Stimulated activated memory B cell treated with anti-CD40 and anti-IgM and Interleukin-4, amounts not matched to agents 10 μg/mL and 1 μg/mL and 100 μg/mL, for 72 hours (primary cell): ENCODE measurements at places on chromosomes 6 and 20.

DNA sequence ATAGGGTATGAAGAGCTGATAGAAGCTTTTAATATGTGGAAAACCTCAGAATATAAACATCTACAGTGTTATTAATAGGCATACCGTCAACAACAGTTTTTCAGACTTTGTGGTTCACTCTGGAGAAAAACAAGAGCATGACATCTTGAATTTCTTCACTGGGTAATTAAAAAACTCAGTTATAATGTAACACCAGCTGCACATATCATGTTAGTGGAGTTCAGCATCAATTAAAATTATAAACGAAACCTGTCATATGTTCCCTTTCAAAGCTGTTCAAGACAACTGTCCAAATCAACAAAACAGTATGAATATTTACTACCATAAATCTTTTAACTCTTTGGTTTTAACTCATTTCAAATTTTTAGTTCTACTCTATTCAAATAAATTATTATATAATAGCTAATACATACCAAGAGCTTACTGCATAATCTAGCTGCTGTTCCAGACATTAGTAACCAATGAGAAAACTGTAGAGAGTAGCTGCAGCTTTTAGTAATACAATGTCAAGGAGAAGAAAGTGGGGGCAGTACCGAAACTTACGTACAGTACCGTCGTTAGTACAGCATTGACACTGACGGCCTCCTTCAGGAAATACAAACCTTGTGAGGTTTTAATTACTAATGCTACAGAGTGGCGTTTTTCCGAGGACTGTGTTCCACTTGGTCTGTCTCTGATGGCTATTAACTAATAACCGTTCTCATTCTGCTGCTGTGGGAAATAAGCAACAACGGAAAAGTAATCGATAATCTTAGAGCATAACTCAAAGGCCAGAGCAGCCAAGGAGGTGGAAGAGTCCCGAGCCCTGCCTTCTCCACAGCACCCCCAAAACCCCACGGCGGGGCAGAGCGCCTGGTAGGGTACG is 532 bp upstream of the PM20D2 start:
- H3K4me3 ChIP-seq = peak overlapping the region; percentile 95
- peak overlapping the region; percentile 95 for H3K27ac ChIP-seq
- H3K27me3 ChIP-seq = no peaks in the 10 kb centered on the region
- peaks cover 35% of the 10 kb centered on the region for H3K4me1 ChIP-seq
- H3K36me3 ChIP-seq = peaks cover 11% of the 10 kb centered on the region

GRCh38 chr6:139765825-139766285 is 391.4 kb upstream of the CITED2 start:
- no peaks in the 10 kb centered on the region for H3K27me3 ChIP-seq
- H3K36me3 ChIP-seq = no peaks in the 10 kb centered on the region
- H3K27ac ChIP-seq = peak overlapping the region; percentile 68
- H3K4me3 ChIP-seq = no peak overlapping the region
- peaks cover 23% of the 10 kb centered on the region for H3K4me1 ChIP-seq

DNA sequence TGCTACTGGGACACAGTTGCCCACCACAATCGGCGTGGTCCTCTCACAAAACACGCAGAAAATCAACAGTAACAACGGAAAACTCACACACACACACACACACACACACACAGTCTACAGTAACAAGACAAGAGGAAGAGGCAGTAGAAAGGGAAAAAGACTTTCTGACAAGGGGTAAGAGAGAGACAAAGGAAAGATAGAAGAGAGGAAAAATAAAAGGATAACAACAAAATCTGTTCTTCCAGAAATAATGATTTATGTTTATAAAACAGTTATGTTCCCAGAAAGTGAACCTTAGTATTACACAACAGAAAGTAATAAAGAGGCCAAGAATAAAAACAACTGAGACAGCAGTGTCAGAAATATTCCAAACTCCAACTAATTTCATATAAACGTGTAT is 2.9 kb downstream of the RANBP9 start:
- peaks cover 42% of the 10 kb centered on the region for H3K4me1 ChIP-seq
- peak overlapping the region; percentile 89 for H3K4me3 ChIP-seq
- no peak for ATAC-seq
- peak overlapping the region; percentile 22 for H3K27ac ChIP-seq

DNA sequence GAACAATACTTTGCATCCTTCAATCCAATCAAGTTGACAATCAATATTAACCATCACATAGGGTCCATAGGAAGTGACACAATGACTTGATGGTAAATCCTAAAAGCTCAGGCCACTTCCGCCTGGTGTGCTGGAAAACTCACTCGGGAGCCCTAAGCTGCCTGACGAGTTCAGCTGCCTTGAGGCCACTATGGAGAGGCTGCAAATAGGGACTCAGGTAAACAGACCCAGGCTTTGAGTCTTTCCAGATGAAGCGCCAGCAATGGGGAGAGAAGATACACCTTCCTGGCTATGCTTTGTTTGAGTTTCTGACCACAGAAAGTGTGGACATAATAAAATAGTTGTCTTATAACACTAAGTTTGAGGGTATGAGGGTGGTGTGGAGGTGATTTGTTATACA is 112.6 kb downstream of the GPR63 start:
- ATAC-seq = no peak
- no peak overlapping the region for H3K4me3 ChIP-seq
- no peaks in the 10 kb centered on the region for H3K4me1 ChIP-seq

- H3K4me3 ChIP-seq = no peak overlapping the region
- H3K4me1 ChIP-seq = peaks cover 19% of the 10 kb centered on the region
- H3K27ac ChIP-seq = no peak overlapping the region
Measured at GRCh38 chr6:107676042-107676441, 148.1 kb downstream of the SCML4 start.

DNA sequence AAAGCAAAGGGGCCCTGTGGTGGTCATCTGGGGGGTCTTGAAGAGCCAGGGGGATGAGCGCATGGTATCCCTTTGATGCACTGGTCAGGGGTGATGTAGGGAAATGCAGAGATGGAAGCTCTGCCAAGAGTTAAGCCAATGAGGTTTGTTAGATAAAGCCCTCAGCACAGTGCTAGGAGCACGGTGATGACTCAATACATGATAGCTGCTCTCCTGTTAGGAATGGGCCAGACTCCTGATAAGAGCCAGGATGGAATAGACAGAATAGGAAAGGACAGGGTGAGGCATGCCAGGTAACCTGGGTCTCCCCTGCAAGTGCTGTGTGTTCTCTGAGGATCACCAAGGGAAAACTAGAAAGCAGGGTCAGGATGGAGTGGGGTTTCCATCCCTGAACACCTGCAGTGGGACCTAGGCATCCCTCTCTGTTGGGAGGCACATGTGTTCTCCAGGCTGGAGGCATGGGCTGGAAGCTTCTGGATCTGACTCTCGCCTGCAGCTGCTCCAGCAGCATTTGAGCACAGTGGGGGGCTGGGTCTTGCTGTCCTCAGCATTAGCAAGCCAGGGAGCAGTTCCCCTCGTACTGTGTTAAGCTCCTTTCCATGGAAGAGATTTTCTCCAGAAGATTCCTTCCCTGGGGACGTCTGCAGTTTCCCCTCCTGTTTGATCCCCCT is 71.8 kb upstream of the TIAM2 start:
- H3K27ac ChIP-seq = no peak overlapping the region
- H3K27me3 ChIP-seq = no peaks in the 10 kb centered on the region
- ATAC-seq = no peak
- H3K4me3 ChIP-seq = no peak overlapping the region
- H3K4me1 ChIP-seq = peaks cover 16% of the 10 kb centered on the region
- no peaks in the 10 kb centered on the region for H3K36me3 ChIP-seq

DNA sequence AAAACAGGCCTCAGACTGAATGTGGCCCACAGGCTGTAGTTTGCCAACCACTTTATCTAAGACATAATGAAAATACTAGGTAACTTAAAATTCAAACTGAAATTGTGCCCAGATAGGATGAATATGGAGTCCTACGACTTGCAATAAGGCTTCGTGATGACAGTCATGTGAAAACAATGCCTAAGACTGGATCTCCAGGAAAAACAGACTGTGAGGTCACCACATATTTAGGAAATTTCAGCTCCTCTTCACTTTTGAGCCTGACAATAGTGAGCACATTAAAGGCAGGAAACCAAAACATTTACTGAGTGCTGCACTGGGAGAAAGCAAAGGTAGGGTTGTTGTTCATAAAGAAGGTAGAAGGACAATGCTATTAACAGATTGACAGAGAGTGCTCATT is 50.0 kb downstream of the RTN4IP1 start:
- ATAC-seq = no peak
- no peaks in the 10 kb centered on the region for H3K27me3 ChIP-seq
- H3K4me3 ChIP-seq = no peak overlapping the region

- no peaks in the 10 kb centered on the region for H3K4me1 ChIP-seq
- no peak overlapping the region for H3K27ac ChIP-seq
- H3K4me3 ChIP-seq = no peak overlapping the region
Measured at GRCh38 chr6:116922853-116923548, 46.0 kb downstream of the RFX6 start.

- H3K4me3 ChIP-seq = peak within 1 kb of the TSS; percentile 88
- no peaks in the 10 kb centered on the region for H3K27me3 ChIP-seq
- H3K4me1 ChIP-seq = peaks cover 49% of the 10 kb centered on the region
- peaks cover 7% of the 10 kb centered on the region for H3K36me3 ChIP-seq
- peak within 1 kb of the TSS; percentile 88 for H3K27ac ChIP-seq
Measured at GRCh38 chr20:49713753-49714712, at the start of gene B4GALT5. Gene B4GALT5, minus strand, starts transcription at chr20:49713878. Its CDS starts 188 bp downstream, at chr20:49713690.

GRCh38 chr6:163460307-163460782 is 45.8 kb downstream of the QKI start:
- H3K27me3 ChIP-seq = no peaks in the 10 kb centered on the region
- H3K27ac ChIP-seq = peak overlapping the region; percentile 92
- H3K4me1 ChIP-seq = peaks cover 70% of the 10 kb centered on the region
- peak; percentile 71 for ATAC-seq
- H3K36me3 ChIP-seq = peaks cover 46% of the 10 kb centered on the region

GRCh38 chr6:104407957-104408356 is 451.8 kb downstream of the HACE1 start:
- no peaks in the 10 kb centered on the region for H3K4me1 ChIP-seq
- H3K4me3 ChIP-seq = no peak overlapping the region
- H3K27me3 ChIP-seq = no peaks in the 10 kb centered on the region
- no peak overlapping the region for H3K27ac ChIP-seq

- H3K27me3 ChIP-seq = no peaks in the 10 kb centered on the region
- no peaks in the 10 kb centered on the region for H3K4me1 ChIP-seq
- no peaks in the 10 kb centered on the region for H3K36me3 ChIP-seq
- H3K4me3 ChIP-seq = no peak overlapping the region
- H3K27ac ChIP-seq = no peak overlapping the region
Measured at GRCh38 chr6:114785235-114786127, 442.7 kb upstream of the HS3ST5 start.

- H3K27me3 ChIP-seq = no peaks in the 10 kb centered on the region
- peaks cover 11% of the 10 kb centered on the region for H3K4me1 ChIP-seq
Measured at GRCh38 chr6:112015725-112016124, 38.2 kb upstream of the CCN6 start.
